ENCODE measurements at places on chromosomes 2 and 18.

GRCh38 chr2:15829985-15830384, 110.4 kb upstream of the MYCN start:
- no peak for DNase-seq

DNA sequence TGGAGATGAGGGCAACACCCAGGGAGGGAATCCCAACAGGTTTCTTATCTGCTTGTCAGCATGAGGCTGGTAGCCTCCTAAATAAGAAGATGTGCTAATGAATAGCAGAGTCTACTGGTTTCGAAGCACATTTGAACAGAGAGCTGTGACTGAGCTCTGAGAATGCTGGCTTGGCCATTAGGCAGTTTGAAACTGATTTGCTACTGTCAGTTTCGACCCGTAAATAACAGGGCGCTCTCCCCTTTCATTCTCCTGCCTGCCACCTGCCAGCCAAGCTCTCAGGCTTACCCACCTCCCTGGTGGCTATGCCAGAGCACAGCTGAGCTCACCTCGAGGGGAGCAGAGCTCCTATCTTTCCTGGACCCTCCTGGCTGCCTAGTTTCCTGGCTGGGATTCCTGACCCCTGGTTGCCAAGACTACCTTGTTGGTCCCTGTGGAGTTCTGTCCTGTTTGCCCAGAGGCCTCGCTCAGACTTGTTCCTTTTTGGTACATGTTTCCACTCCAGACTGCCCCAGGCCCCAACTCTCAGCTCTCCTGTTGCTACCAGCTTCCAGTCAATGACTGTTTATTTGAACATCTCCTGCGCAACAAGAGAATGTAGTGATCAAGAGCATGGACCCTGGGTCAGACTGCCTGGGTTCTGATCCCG, 102.3 kb upstream of the ALPP start:
- no peak for DNase-seq

DNA sequence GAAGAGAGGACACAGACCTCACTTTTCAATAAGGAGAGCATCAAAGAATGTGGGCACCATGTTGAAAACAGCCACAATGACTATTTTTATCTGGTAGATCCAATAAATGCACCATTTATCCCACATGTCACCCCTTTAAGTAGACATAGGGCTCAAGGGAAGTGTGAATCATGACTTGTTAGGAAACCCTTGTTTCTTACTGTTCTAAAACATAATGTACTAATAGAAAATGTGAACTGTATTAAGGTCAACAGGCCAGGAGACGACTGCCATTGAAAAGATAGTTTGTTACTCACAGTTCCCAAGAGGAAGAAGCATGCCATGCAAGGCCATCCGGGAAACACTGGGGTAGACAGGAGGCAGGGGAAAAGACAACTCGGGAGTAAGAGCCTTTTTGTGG, 137.7 kb downstream of the EN1 start:
- no peak for DNase-seq

- DNase-seq = no peak
Measured at GRCh38 chr2:217752714-217753459, 249.9 kb downstream of the TNS1 start.

GRCh38 chr18:27585602-27586173, 400.6 kb upstream of the CHST9 start:
- DNase-seq = no peak

DNA sequence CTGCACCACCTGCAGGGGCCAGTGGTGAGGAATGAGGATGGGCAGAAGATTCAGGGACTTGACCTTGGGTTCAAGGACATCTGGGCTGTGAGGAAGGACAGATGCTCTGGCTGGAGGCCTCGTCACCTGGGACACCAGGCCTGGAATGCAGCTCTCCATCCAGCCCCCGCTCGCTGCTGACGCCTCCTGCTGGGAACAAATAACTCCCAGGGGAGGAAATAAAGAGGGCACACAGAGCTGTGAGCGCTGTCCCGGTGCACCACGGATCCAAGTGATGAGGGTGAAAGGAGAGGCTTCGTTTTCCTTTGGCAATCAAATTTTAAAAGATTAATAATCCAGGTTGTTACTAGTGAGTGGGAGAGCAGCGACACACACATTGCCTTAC, 368.0 kb upstream of the MYT1L start:
- DNase-seq = no peak

DNA sequence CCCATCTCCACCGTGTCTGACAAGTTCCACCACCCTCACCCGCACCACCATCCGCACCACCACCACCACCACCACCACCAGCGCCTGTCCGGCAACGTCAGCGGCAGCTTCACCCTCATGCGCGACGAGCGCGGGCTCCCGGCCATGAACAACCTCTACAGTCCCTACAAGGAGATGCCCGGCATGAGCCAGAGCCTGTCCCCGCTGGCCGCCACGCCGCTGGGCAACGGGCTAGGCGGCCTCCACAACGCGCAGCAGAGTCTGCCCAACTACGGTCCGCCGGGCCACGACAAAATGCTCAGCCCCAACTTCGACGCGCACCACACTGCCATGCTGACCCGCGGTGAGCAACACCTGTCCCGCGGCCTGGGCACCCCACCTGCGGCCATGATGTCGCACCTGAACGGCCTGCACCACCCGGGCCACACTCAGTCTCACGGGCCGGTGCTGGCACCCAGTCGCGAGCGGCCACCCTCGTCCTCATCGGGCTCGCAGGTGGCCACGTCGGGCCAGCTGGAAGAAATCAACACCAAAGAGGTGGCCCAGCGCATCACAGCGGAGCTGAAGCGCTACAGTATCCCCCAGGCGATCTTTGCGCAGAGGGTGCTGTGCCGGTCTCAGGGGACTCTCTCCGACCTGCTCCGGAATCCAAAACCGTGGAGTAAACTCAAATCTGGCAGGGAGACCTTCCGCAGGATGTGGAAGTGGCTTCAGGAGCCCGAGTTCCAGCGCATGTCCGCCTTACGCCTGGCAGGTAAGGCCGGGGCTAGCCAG, 1.2 kb downstream of the ONECUT2 start:
- no peak for DNase-seq

GRCh38 chr2:54063967-54064535, 51.4 kb upstream of the ACYP2 start:
- no peak for DNase-seq

GRCh38 chr2:163200741-163201140, 362.2 kb upstream of the KCNH7 start:
- DNase-seq = no peak

- DNase-seq = no peak
Measured at GRCh38 chr2:23208339-23208738, 176.6 kb upstream of the KLHL29 start.

DNA sequence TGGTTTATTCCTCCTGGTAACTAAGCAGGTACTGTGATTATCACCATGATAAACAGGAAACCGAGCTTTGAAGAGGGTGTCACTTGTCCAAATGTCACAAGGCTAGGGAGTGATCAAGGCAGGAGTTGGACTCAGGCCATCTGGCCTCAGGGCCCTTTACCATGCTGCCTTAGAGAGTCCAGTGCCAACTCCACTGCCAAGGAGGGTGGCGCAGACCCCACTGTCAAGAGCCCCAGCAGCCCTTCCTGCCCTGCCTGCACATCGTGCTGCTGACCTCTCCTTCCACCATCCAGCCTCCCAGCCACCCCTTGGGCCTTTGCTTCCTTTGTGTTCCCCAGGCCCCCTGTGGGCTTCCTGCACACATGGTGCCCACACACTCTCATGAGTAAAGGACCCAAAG, 48.3 kb downstream of the TNS1 start:
- DNase-seq = no peak

DNA sequence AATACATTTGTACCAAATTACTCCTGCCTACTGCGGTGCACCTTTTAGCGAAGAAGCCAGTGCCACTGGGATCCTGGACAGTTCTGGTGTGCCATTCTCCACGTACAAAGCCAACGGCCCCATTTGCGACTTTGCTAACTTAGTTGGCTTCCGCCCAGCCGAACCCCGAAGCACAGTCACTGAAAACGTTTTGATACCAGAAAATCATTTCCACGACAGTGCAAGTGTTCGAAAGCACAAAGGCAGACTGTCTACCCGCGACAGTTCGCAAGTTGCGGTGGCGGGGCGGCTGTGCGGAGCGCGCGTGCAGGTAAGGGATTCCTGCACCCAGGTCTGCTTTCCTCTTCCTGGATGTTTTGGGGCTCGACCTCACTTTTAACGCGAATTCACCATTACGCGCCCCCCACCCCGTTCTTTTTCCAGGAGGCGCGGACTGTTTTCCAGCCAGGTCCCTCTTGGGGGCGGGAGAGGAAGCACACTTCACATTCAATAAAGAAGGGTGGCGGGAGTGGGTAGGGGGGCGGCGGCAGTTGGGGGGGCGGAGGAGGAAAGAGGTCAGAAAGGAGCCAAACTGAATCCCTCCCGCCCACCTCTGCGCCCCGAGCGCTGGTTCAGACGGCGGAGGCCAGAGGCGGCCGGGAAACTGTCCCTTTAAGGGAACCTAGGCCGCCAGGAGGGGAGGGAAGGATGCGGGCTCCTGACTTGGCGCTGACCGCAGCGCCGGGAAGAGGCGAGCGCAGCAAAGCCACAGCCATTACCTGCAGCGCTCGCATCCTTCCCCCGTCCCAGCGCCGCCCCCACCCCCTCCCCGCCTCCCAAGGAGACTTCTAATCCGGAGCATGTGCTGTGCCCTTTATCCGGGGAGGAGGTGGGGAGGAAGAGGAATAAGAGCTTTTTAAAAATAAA, 107.4 kb upstream of the KCTD1 start:
- no peak for DNase-seq

DNA sequence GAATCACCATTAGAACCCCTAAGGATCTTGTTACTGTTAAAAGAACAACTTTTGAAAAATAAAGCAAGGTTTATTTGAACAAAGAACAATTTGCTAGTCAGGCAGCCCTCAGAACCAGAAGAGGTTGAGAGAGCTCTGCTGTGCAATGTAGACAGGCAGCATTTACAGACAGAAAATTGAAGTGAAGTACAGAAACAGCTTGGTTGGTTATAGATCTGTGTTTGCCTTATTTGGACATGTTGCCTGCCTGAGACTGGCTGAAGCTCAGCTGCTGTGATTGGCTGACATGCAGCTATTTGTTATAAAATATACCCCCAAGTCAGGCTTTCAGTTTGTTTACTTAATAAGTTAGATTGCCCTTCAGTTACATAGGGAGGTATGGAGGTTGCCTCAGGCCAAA, 12.5 kb downstream of the MSTN start:
- DNase-seq = no peak

- DNase-seq = no peak
Measured at GRCh38 chr18:8673256-8674209, 31.8 kb upstream of the MTCL1 start.

- no peak for DNase-seq
Measured at GRCh38 chr2:126227250-126227649, 428.7 kb upstream of the GYPC start.

GRCh38 chr18:5095239-5095638, 101.8 kb downstream of the AKAIN1 start:
- no peak for DNase-seq

- no peak for DNase-seq
Measured at GRCh38 chr2:23385748-23386338, 864 bp downstream of the KLHL29 start.

DNA sequence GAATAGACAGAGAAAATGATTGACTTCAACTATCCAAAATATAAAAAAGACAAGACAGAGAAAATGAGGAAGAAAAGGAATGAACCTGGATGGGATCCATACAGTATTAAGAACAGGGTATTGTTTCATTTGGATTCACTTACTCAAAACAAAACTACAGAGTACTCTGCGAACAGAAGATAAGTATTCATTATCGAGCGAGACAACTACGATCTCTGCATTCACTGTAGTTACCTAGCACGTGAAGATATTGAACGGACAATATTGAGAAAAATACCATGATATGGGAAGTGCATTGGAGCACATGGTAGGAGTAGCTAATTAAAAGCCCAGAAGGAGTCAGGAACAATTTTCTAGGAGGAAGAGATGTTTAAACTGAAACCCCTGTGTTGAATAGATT, 1.0 kb upstream of the ORC2 start:
- DNase-seq = no peak

- DNase-seq = no peak
Measured at GRCh38 chr2:144084114-144084661, 435.7 kb downstream of the ZEB2 start.

GRCh38 chr2:186485576-186485870, 537 bp upstream of the ZC3H15 start:
- DNase-seq = no peak

DNA sequence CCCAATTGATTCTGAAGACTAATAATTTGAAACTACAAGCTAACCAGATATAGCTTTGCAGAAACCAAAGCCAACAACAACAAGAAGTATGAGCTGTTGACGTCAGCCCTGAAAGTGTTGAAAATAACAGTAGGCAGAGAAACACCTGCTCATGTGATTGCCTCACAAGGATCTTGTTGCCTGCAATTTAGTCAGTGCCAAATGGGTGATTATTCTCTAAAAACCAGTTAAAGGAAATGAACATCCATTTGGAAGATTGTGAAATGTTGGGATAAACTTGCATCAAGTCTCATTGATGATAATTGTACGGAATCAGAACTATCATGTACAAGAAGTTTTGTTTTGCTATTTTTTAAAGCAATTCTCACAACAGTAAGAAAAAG, 2.8 kb downstream of the CYTIP start:
- DNase-seq = no peak

DNA sequence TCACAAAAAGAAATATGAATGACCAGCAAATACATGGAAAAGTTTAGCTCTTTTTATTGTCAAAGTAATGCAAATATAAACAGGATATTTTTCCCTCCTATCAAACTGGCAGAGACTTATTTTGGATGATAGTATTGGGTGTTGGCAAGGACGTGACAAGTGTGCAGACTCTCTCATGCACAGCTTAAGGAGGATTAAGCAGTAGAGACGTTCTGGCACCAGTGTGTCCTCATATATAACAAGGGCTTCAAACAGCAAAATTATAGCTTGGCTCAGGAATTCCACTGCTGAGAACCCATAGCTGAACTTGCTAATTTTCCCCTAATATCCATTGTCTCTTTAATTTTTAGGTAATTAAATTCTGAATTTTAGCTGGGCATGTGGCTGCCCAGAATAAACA, 114.4 kb downstream of the FAM124B start:
- no peak for DNase-seq

- no peak for DNase-seq
Measured at GRCh38 chr2:223005496-223005895, 46.5 kb upstream of the KCNE4 start.

GRCh38 chr2:36290306-36290856, 65.2 kb upstream of the CRIM1 start:
- DNase-seq = no peak

DNA sequence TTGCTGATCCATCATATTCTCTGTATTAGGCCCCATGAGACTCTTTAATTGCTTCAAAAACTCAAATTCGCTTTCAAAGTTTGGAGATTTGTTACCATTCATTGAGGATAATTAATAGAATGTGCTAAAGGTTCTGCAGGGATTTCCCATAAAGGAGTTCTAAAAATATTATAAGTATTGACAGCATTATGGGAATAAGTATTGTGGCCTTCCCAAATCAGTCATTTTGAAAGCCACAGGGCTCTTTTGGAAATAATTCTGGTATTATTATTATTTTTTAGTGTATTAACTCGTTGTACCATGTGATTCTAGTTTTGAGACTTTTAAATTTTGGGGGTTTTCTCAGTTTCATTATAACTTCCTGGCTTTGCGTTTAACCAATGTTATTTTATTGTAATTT, 37.1 kb downstream of the LCLAT1 start:
- no peak for DNase-seq

All from stimulated activated CD4-positive, alpha-beta T cell treated with anti-CD3 and anti-CD28 coated beads, Interleukin-1b, Interleukin-23, amount 100 ng/mL, for 1 hour (primary cell).